ENCODE measurements at places on chromosomes 2 and 18.

DNA sequence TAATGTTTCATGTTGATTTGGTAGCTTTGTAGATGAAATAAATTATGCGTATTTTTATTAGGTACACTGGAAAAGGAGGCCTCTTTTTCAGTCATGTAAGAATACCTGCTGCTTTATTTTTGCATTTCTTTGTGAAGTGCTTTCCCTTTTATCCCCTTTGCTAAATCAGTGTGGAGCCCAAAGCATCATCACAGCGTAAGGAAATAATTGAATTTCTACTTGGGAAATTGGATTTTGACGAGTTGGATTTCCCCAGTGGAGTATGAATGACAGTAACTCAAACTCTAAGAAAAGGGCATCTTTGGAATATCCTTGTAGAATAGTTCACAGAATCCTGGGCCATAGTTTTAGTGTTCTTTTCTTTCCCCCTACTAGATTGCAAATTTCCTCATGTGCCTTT, 97.2 kb downstream of the KCNJ3 start:
- no peak for DNase-seq

- DNase-seq, result no peak
These were observed 298.9 kb downstream of the XIRP2 start for GRCh38 chr2:167187049-167187727.

DNA sequence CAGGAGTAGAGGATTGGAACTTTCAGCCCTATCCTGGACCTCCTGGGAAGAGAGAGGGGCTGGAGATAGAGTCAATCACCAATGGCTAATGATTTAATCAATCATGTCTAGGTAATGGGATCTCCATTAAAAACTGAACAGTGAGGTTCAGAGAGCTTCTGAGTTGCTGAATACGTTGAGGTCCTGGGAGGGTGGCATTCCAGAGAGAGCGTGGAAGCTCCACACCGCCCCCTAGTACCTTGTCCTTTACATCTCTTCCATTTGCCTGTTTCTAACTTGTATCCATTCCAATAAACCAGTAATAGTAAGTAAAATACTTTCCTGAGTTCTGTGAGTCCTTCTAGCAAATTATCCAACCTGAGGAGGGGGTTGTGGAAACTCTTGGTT, 101.7 kb downstream of the B3GNT2 start:
- DNase-seq, result no peak

DNA sequence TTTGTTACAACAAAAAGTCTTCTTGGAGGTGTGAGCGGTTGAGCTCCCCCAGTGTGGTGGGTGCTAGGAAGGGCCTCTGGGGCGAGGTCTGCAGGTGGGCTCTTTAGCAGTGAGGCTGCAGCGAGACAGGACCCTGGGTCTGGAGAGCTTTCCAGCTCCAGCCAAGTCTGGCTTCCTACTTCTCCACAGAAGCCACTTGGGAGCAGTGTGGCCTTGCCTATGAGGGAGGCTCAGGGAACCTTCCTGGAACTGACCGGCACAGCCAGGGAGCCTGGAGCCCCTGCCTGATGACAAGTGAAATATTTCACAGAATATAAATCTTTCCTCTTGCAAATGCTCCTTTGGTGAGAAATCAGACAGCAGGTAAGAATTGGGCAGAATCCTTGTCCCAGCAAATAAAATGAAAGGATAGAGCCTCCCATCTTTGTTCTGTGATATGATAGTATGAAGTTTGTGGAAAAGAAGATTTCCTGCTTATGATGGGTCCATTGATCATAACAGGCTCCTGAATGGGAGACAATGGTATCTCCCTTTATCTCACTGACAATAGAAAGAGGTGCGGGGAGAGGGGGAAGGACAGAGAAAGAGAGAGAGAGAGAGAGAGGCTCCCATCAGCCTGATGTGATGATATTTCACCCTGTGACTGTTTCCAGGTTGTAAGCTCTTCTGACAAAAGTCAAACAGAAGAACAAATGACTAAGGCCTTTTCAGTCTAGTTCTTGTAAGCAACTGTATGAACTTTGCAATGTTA, 289.8 kb upstream of the SPRED2 start:
- DNase-seq, result no peak

DNA sequence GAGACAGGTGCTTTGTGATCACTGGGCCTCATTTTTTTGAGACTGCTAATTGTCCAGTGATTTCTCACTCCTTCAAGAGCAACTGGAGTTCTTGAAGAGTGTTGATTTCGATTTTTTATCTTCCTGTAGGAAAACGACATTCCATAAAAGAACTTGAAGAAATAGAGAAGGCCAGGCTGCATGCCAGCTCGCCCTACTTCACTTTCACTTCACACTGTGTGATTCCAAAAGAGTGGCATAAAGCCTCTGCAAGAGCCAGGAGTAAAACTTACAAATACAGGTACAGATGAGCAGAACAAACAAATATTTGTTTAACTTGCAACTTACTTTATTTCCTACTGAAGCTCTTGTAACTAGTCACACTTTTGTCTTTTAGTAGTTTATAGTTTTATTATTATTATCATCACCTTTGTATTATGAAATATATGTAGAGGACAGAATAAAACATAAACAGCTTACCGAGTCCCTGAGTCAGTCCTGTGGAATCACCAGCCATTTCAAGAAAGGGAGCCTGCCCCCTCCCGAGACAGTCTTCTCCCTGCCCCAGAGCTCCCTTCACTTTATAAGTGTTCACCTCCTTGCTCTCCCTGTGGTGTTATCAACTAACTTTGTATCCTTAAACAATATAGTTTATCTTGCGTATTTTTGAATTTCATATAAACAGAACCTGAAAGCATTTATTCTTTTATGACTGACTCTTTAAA, 8.7 kb downstream of the FAM228A start:
- DNase-seq, result no peak

GRCh38 chr2:54546518-54546917, 90.4 kb downstream of the SPTBN1 start:
- no peak for DNase-seq

GRCh38 chr2:160570376-160570775, 76.8 kb upstream of the RBMS1 start:
- DNase-seq, result no peak

- DNase-seq, result no peak
These were observed 348.3 kb upstream of the FIGN start for GRCh38 chr2:164084066-164084465.

GRCh38 chr2:30255466-30256408, 24.4 kb downstream of the LBH start:
- DNase-seq, result no peak

DNA sequence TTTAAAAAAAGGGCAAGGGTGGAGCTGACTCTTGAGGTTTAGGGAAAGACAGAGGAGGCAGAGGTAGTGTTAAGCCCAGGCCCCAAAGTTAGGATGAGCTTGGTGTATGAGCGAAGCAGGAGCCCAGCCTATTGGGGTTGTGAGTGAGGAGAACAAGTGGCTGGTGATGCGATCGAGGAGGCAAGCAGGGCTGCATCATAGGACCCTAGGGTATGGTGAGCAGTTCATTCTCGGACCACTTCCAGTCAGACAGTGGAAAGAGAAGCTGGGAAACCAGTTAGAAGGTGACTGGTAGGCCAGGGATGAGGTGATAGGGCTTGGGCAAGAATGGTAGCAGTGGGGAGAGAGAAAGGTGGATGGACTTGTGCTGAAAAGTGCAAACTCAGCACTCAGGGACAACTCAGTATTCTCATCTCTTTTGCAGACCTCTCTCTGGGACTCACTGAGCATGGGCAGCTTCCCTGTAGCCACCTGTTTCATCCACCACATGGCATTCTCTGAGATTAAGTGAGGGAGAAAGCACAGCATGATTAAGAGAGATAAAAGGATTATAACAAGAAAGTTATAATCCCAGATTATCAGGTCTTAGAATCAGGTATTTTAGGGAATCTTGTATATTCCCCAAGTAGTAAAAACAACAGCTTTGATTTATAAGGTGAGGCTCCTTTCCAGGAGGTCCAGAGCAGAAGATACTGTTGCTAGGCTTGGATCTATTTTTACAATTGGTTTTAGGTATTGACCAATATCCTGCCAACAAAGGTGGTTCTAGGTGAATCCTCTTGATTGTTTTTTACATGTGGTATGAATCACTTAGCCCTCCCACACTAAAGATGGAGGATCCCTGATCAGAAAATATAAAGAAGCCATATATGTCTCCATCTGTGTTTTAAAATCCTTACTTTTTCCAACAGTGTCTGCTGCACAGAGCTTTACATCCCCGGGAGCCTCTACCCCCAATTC, 38.3 kb downstream of the XRCC5 start:
- no peak for DNase-seq

- no peak for DNase-seq
These were observed 188.7 kb upstream of the ZEB2 start for GRCh38 chr2:144708626-144709025.

- DNase-seq, result no peak
These were observed 29.5 kb upstream of the LAPTM4A start for GRCh38 chr2:20080839-20081415.

DNA sequence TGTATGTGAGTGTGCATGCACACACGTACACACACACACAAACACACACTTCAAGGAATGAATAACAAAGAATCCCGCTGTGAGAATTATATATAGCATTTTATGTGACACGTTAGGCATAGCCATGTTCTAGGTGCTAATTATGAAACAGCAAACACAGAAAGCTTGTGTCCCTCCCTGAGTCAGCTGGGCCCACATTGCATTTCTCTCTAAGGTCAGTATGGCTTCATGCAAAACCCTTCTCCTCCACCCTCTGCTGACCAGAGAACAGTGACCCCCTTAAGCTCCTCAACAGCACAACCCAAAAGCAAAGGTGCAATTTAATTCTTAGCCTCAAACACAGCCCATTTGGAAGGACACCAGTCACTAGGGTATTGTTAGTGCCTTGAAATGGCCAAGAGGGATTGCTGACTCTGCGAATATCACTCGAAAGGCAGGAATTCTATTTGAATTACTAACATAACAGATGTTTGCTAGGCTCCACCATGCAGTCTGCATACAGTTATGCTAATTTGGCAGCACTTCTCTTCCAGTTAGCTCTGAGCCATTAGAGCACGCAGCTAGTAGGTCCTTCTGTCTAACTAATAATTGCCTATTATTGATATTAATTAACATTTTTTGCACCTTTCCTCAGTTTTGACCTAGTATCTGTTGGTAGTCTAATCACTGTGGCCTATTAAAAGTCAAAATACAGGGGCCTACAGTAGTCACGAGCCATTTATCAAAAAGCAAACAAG, 149.0 kb downstream of the LNPK start:
- no peak for DNase-seq

GRCh38 chr2:31950946-31951562, 59.8 kb downstream of the MEMO1 start:
- no peak for DNase-seq

GRCh38 chr2:109371481-109372170, 242.1 kb downstream of the SEPTIN10 start:
- DNase-seq, result no peak

DNA sequence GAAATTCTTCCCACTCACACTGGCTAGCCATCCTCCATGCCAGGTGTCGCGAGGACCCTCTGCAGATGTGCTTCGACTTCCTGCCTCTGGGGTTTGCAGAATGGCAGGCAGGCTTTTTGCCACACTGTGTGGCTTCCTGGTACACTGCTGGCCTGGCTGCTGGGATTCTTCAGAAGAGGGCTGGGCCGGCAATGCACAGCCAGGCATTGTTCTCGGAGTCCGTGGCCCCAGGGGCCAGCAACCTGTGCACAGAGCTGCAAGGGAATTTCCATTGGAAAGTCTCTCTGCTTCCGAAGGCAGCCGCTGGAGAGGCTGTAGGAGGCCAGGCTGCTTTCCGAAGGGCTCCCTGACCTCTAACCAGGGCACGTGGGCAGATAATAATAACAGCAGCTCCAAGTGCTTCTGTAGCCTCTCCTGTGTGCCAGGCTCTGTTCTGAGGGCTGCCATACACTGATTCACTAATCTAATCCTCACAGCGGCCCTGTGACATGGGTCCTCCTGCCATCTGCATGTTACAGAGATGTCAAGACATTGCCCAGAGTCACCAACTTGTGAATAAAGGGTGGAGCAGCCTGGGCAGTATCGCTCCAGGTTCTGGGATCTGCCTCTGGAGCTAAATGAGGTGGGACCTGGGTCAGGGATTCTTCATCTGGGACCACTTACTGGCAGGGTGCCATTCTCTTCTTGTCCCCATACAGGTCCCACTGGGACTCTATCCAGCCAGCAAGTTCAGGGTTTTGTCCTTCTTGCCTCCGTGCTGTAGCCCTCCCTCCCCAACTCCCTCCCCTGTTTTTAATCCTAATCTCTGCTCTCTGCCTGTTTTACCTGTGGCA, 5.0 kb downstream of the LDLRAD4 start:
- DNase-seq, result no peak

DNA sequence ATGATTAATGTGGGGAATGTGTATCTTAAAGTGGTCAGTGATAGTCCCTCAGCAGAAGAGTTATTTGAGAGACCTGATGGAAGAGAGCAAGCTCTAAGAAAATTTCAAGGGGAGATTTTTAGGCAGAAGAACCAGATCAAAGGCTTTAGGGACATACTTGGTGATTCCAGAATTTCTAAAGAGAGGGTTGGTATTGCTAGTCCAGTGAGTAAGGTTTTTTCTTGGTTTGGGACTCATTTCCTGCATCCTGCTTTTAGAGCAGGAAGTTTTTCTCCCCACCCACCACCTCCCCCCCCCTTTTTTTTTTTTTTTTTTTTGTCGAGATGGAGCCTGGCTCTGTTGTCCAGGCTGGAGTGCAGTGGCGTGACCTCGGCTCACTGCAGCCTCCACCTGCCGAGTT, 42.7 kb upstream of the DYSF start:
- DNase-seq, result no peak

DNA sequence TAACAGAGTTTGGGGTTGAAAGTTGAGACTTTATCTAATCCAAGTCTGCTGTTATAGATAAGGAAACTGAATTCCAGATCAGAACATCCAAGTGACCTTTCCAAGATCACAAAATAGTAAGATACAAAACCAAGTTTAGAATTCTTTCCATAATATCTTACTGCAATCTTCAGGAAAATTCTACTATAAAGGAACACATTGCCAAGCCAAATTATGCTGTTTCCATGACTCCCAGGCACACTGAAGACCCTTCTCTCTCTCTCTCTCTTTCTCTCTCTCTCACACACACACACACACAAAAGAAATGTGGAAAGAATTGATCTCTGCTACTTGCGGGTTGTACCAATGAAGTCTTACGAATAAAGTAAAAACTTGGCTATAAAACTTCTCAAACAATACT, 398.4 kb downstream of the METTL4 start:
- no peak for DNase-seq

DNA sequence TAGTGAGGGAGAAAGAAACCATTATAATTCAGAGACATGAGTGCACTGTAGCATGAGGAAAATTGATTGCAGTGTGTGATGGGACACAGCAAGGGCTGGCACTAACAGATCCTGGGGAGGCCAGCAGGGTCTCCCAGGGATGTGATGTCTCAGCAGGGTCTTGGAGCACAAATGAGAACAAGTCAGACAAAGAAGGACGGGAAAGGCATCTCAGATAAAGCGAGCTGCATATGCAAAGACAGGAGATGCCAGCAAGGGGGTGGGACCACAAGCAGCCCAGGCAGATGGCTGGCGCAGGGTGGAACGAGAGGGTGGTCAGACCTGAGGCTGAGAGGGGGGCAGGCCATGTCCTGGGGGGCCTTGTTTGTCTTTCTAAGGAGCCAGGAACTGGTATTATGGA, 102.6 kb upstream of the DLX2 start:
- no peak for DNase-seq

- DNase-seq, result no peak
These were observed 532.9 kb downstream of the ZNF516 start for GRCh38 chr18:75962036-75962572.

All from NCI-H1092 (cell line).